ENCODE measurements at places on chromosomes 6 and 20.

DNA sequence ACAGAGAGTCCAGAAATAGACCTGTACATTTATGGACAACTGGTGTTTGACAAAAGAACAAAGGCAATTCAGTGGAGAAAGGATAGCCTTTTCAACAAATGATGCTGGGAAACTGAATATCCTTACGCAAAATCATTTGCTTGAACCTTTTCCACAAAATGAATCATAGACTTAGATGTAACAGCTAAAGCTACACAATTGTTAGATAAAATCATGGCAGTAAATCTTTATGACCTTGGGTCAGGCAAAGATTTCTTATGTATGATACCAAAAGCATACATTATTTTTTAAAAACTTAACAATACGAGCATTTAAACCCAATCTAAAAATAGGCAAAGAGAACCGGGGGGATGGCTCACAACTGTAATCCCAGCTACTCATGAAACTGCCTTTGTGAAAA is 73.5 kb upstream of the DST start:
- no peak for DNase-seq

DNA sequence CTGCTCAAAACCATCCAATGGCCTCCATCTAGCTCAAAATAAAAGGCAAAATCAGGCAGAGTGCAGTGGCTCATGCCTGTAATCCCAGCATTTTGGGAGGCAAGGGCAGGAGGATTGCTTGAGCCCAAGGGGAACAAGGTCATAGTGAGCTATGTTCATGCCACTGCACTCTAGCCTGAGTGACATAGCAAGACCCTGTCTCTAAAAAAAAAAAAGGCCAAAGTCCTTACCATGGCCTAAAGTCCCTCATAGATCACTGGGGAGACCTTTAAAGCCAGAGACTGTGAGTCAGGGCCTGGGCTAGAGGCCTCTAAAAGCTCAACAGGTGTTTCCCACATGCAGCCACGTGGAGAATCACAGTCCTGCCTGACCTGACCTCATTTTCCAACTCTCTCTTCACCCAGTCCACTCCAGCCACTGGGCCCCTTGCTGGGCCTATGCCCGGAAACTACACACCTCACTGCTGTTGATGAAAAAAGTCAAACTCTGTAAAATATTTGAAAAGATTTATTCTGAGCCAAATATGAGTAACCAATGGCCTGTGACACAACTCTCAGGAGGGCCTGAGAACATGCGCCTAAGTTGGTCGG is 28.2 kb upstream of the TAB2 start:
- no peak for DNase-seq

- no peak for DNase-seq
These were observed 62.1 kb downstream of the STK35 start for GRCh38 chr20:2163757-2164156.

DNA sequence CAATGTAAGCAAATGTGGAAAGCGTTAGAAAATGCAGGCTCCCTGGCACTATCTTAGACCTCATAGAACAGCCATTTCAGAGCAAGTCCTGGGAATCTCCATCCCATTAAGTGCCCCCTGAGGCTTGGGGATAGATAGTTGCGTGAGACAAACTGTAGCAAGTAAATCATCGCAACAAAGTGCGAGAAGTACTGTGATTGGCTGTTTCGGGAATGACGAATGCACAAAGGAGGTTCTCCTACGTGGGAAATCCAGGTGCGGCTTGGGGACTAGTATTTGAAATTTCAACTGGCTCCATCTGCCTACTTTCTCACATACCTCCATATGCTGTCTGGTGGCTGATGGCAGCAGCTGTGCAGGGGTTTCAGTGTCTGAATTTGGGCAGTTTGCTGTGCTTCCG is 84.5 kb downstream of the PLEKHG1 start:
- DNase-seq = no peak

DNA sequence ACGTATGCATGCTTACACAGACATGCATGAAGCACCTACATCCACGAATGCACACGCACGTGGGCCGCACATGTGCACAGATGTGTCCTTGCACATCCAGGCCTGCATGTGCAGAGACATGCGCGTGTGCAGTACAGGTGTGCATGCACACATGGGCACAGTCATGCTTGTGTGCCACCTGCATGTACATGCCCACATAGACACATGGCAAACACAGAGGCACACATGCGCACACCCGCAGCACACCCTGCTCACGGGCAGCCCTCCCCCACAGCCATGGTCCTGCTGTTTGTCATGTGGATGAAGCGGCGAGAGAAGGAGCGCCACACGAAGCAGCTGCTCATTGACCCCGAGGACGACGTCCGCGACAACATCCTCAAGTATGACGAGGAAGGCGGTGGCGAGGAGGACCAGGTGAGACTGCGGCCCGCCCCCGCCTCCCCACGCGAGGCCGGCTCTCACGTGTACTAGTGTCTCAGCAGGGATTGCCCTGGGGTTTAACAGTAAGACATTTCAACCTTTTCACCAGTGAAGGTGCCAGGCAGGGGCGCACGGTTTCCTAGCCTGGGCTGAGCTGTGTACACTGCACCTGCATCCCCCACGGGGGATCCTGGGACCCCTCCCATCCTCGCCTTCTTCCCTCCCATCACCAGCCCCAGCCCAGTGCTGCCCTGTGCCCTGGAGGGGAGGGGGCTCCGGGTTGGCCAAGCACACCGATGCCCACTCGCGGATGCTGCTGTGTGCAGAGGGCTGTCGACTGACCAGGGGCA is 132.8 kb downstream of the TAF4 start:
- no peak for DNase-seq

- no peak for DNase-seq
These were observed 341.9 kb upstream of the EYS start for GRCh38 chr6:66048684-66049474.

DNA sequence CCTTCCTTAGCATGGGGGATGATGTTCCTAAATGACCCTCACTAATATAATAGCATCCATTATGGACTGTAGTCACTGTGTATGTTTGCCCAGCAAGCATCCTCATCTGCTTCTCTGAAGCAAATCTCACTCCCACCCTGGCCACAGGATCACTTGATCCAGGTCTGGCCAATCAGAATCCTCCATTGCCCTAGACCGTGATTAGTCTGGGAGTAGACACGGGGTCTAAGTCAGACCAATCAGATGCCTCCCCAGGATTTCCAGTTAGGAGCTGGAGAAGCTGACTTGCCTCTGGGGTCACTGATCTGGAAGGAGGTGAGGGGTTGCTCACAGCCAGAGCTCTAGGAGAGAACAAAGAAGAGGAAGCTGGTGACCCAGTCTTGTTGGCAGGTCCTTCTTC is 153.9 kb downstream of the DHX35 start:
- peak; percentile 12 for DNase-seq

GRCh38 chr6:166449036-166449435 is 66.3 kb upstream of the MPC1 start:
- no peak for DNase-seq

DNA sequence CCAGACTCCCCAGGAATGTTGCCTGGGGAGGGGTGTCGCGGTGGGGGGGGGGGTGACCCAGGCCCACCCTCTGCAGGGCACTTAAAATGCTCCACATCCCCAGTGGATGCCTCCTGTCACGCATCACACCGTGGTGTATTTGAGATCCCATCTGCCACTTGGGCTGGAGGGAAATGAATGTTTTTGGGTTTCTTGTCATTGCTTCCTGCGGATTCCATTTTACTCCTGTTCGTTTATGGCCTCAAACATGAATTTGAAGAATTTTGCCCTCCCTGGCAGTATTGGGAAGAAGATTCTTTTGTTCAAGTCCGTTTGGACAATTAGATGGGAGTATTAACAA is 544 bp upstream of the KHDC1 start:
- DNase-seq = peak; percentile 38

- no peak for DNase-seq
These were observed 95.5 kb downstream of the THBS2 start for GRCh38 chr6:169158174-169158573.

DNA sequence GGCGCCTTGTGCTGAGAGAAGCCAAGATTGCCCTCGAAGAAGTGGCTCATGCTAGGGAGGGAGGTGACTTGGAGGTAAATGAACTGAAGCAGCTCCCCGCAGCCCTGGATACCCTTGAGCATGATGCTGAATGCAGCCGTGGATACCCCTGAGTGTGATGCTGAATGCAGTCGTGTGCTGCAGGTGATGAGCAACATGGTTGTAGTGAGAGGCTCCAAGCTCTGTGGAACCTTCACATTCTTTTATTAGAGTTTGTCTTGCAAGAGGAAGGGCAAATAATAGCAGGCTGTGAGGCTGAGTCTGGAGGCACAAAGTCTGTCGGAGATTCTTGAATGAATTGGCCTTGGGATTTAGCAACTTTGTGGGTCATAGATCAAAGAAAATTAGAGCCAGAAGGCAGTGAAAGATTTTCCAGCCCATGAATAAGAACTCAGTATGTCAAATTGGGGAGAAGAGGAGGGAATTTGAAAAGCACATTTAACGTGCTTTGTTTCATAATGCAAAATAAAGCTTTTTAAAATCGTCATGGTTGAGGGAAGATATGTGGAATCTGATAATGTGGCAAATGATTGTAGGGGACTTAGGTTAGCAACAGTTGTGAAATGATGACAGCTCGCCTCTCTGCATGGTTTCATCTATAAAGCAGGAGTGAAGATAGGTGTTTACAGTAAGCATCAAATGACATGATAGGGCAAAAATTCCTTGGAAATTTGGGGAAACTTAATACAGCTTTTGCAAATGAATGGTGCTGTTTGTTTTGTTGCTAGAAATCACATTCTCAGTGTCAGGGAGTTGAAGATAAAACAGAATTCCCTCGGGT is 120.1 kb upstream of the TIAM2 start:
- no peak for DNase-seq

DNA sequence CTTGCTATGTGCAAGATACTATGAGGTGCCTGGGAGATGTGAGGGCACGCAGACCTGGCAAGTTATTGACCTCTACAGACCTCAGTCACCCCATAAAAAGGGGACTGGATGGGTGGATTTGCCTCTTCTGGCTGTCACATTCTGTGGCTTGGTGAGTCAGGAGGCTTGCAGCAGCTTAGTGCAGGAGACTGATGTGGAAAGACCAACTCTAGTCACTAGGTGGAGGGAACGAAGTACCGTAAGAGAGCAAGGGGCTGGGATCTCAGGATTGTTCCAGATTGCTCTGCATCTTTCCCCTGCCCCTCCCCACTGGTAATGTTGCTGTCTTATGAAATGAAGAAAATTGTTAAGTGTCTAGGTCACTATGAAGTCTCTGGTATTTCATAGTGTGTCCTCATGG is 3.3 kb downstream of the MAPRE1 start:
- peak; percentile 57 for DNase-seq

GRCh38 chr6:15810618-15811017 is 147.8 kb upstream of the DTNBP1 start:
- DNase-seq = peak; percentile 71

- DNase-seq = no peak
These were observed 101.0 kb upstream of the MAP3K7 start for GRCh38 chr6:90687775-90688380.

DNA sequence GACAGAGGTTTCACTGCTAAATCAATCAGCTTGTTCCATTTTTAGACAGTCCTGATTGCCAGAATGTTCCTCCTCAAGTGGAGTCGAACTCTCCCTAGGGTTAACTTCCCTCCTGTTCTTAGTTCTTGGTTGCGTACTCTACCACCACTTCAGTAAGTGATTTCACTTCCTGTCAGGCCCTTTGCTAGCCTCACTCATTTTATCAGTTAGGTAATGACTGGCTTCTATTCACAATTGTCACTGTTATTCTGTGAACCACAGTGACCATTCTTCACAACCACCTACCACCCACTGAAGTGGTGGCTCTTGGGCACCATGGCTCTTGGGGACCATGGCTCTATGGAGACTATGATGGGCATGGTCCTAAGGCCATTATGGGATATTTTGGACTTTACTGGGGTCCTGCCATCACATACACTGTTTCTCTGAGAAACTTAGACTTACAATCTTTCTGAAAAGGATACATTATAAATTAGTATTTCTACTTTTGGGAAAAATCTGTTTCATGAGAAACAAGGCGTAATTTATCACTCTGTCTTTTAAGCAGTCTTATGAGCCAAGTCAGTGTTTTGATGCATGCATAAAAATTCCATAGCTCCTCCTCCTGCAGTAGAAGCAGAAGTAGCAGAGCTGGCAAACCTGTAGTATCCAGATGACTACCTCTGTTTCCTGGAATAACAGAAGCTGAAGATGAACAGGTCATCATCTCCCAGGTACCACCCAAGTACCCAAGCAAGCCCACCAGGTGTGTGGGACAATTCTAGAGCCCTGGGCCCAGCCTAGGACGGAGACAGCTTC is 66.3 kb downstream of the ATXN1 start:
- DNase-seq = no peak

DNA sequence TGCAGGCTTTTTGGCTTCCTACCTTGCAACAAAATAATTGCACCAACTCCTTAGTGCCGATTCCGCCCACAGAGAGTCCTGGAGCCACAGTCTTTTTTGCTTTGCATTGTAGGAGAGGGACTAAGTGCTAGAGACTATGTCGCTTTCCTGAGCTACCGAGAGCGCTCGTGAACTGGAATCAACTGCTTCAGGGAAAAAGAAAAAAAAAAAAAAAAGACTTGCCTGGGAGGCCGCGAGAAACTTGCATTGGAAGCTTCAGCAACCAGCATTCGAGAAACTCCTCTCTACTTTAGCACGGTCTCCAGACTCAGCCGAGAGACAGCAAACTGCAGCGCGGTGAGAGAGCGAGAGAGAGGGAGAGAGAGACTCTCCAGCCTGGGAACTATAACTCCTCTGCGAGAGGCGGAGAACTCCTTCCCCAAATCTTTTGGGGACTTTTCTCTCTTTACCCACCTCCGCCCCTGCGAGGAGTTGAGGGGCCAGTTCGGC is 420 bp downstream of the SOX4 start:
- DNase-seq = peak; percentile 78

GRCh38 chr6:33627876-33628275 is 6.8 kb downstream of the ITPR3 start:
- DNase-seq = no peak

GRCh38 chr6:90483956-90484355 is 102.9 kb downstream of the MAP3K7 start:
- no peak for DNase-seq

GRCh38 chr6:73152966-73153757 is 72.1 kb downstream of the KHDC1L start:
- DNase-seq = no peak

DNA sequence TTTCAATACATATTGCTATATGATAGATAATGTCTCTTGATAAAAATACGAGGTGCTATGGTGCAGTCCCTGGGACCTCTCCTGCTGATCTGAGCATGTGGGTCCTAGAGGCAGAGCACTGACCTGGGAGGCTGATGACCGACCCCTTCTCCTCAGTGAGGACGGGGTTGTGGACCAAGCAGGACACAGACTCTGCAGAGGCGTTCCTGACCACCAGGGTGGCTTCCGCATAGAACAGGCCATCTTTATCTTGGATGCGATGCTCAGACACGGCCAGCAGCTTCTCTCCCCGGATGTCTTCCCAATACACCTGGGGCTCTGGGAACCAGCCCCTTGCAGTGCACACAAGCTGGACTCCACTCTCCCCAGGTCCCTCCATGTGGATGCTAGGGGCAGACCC is 4.2 kb downstream of the BTNL2 start:
- no peak for DNase-seq
